Stimulated activated CD4-positive, alpha-beta T cell treated with anti-CD3 and anti-CD28 coated beads, Interleukin-12 subunit alpha, Interleukin-12 subunit beta, amount 100 ng/mL, for 24 hours (primary cell): ENCODE measurements at places on chromosomes 4 and X.

DNA sequence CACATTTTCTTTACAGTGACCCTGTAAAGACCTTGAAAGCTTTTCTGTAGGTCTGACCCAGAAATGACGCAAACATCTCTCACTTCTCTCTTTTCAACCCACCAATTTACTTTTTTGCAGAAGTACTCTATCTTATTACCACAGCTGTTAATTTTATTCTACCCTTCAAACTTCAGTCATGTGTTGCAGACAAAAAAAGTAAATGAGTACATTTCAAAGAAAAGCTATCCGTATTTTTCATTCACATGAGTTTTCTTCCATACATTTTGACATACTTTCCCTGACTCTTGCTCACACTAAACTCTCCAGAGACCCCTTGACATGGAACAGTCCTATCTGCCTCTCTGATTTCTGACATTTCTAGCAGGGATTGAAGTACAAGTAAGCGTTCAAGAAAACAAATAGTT, 51.7 kb downstream of the SLC7A11 start:
- no peak for DNase-seq

DNA sequence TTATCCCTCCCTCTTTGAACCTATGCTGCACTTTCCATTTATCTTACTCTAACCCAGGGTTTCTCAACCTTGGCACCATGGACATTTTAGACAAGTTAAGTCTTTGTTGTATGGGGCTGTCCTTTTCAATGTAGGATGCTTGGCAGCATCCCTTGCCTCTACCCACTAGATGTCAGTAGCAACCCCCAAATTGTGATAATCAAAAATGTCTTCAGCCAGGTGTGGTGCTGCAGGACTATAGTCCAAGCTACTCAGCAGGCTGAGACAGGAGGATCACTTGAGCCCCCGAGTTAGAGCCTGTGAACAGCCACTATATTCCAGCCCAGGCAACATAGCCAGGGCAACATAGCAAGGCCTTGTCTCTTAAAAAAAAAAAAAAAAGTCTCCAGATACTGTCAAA, 7.0 kb downstream of the LRCH2 start:
- no peak for DNase-seq

GRCh38 chr4:1927675-1928074, 56.5 kb downstream of the NSD2 start:
- no peak for DNase-seq

DNA sequence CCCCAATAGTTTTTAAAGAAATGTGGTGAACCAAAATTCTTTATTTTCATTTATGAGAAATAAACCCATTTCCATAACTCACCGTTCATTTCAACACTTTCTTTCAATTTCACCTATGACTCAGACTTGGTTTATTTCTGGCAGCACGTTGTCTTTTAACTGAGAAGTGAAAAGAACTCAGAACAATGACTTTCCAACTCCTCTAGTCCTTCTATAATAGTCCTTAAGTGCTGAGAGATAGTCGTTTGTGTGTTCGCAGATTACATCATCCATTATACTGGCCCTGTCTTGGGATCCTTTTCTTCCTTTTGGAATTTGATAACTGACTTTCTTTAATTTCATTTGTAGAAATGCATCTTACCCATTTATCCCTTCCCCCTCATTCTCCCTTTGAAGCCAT, 113.6 kb downstream of the GLUD2 start:
- DNase-seq, result no peak

- no peak for DNase-seq
These were observed 10.3 kb upstream of the SEL1L3 start for GRCh38 chr4:25872851-25873631.

- DNase-seq, result no peak
These were observed 19.2 kb upstream of the CCNA2 start for GRCh38 chr4:121842862-121843261.

DNA sequence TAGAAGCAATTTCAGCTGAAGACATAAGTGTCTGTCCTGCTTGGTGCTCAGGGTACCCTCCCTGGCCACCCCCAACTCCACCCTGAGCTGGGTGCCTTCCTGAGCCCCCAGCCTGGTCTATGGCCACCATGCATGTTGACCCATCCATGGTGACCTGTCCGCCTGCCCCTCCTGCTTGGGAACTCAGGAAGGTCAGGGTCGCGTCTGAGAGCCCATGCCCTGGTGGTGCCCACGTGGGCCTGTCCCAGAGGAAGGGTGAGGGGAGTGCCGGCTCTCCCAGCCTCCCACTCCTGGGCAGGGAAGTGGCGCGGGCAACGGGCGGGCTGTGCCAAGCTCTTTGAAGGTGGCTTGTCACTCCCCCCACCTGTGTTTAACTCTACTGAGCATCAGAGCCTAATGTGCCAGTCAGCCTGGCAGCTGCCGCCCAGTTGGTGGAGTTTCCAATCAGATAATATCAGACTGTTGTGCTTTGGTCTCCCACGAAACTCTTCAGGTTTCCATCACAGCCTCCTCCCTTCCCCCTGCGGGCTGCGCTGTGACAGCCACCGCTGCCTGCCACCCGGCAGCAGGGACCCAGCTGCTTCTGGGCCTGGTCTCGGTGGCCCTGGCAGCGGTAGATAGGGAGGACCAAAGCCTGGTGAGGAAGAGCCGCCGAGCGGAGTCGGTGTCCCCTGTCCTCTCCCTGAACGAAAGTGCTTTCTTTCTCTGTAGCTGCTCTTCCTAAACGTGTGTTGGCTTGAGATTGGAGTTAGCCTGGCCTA, 4.8 kb downstream of the SH3BP2 start:
- DNase-seq, result no peak

DNA sequence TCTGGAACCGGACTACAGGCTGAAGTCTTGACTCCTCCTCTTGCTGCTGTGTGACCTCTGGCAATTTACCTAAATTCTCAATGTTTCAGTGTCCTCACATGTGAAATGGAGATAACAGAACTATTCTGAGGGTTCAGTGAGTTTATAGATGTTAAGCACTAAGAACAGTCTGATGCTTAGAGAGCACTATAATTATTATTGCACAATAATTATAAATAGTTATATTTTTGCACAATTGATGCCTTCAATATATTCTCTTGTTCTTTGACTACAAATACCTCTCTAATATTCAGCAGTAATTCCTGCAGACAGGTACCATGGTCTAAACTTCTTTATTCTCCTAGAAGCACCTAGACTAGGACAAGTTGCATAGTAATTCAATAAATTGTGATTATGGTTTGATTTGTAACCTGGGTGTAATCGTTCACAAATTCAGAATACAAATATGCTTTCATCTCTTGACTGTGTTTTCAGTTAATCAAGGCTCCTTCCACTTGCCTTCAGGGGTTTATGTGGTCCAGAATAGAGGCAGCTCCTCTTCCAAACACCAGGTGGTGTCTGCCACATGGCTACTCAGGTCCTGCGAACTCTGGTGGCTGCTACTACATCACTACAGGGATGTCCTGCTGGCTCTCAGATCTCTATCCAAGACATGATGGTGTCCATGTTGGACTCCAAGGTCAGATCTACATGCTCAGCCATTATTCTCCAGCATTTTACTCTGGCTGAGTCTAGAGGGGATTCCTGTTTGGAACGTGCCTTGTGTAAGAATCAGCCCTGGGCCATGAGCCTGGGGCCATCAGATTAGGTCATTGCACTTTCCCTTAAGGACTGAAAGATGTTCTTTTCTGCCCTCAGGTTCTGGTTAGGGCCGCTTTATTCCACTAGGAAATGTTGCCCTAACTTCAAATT, 103.4 kb downstream of the QRFPR start:
- DNase-seq, result no peak

- DNase-seq, result no peak
These were observed 1278.6 kb downstream of the PCDH7 start for GRCh38 chr4:31998807-31999206.

DNA sequence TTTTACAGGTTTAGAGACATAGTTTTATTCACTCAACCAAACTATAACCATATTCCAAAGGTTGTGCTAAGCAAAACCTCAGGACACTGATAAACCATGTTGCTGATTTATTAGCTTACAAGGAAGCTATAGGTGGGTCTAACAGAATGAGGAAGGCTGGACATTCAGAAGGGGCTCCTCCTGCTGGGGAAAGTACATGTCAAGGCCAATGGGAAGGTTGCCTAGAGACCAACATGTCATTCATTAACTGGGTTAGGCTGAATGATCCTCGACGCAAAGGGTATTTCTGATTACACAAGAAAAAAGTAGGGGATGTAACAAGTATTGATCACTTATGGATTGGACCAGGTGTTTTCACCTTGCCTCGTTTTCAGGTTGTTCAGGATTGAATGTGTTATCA, 30.3 kb downstream of the SLC10A6 start:
- DNase-seq, result no peak

DNA sequence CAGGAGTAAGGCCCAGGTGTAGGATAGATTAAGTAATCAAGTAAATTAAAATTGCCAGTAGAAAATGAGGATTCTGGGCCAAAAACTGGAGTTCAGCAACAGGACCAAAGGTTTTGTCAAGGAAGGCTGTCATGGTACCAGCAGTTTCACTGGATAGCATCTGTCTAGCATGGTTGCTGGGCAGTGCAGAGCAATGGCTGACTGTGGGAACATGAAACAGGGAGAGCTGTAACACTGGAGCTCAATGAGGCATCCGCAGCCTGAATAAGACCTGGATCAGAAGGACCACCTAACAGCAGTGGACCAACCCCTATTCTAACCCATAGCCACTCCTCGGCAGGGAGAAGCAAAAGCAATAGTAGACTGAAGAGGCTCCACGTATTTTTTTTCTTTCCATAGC, 132.4 kb downstream of the ATOH1 start:
- no peak for DNase-seq
